Right cardiac atrium (tissue), 5 donors: ENCODE measurements at places on chromosomes 1 and 21. TPM values are rescaled to one million over a fixed set of nuclear protein-coding genes. Genes with fewer than 3 reads are reported as not detected.
A peak's percentile ranks its signal among the peaks of the same experiment; 100 is the strongest.

The FCRL5 gene
- total RNA-seq: 0.08 TPM

The AMY1A gene
- not detected for total RNA-seq

The IL19 gene
- not detected for total RNA-seq

The TIPRL gene
- 26.7 TPM for total RNA-seq

DNA sequence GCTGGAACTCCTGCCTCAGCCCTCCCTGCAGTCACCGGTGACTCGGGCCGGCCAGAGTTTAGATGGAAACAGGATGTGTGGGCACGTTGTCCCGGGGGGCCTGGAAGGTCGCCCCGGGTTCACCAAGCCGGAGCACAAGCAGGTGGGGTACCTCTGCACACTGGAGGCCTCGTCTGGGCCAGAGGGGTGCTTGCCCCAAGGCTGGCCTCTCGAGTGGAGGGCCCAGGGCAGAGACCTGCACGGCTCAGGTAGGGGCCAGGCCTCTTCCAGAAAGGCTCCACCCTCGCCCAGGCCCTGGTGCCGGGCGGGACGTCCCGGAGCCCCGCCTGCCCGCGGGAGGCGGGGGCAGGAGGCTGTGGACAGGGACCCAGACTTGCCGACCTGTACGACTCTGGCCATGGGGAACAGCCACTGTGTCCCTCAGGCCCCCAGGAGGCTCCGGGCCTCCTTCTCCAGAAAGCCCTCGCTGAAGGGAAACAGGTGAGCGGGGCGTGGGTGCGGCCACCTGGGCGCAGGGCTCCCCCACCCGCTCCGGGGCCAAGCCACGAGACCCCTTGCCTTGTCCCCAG, at the start of gene PLEKHN1:
PLEKHN1 (plus strand) TSS at position 348 of the 569 bp plus-strand sequence; CDS start at position 398, 50 bp downstream.
- DNase-seq: peak; percentile 69

- DNase-seq: no peak
These were observed 182.9 kb upstream of the CSF3R start for GRCh38 chr1:36665478-36666080.

GRCh38 chr1:115408533-115408932, 70.5 kb upstream of the NGF start:
- peak; percentile 62 for DNase-seq

DNA sequence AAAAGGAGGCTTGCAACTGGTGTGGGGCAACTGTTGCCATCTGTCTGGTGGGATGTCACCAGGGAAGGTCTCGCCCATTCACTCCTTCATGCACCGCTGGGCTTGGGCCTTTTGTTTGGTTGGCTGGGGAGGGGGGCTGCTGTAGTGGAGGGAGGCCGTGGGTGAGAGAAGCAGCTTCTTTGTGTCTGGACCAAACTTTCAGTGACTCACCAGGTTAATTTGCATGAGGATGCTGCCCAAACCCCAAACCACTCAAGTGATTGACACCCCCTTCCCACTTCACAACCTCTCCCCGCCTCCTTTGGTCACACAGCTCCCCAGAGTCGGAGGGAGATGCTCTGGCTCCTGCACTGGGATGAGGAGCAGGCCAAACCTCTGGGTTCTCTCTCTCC, 19.7 kb downstream of the BTG2 start:
- no peak for DNase-seq

- no peak for DNase-seq
These were observed 43.0 kb upstream of the IKBKE start for GRCh38 chr1:206427291-206427690.

GRCh38 chr1:220767312-220768125, 19.2 kb upstream of the MTARC1 start:
- peak; percentile 36 for DNase-seq
